GM23248 (cell line): ENCODE measurements at places on chromosomes 11 and 22. TPM values are rescaled to one million over a fixed set of nuclear protein-coding genes. Genes with fewer than 3 reads are reported as not detected.

The ADAMTS15 gene
- total RNA-seq: 0.97 and 1.3 TPM in 2 replicates

The MEI1 gene
- 2.2 and 3.7 TPM in 2 replicates for total RNA-seq

The SEZ6L gene
- under 0.01 TPM in 1 of 2 replicates, not detected in the other for total RNA-seq

The ATP5MG gene
- total RNA-seq: 32.3 and 79.4 TPM in 2 replicates

- DNase-seq: no peak
Observed at GRCh38 chr11:125192183-125192582, 27.6 kb downstream of the PKNOX2 start.

- no peak for DNase-seq
Observed at GRCh38 chr11:17389957-17390649, 1.6 kb upstream of the KCNJ11 start.

- DNase-seq: no peak
Observed at GRCh38 chr11:57421805-57422204, 5.1 kb downstream of the SLC43A3 start.

GRCh38 chr11:112884012-112884767 lies 77.0 kb upstream of the NCAM1 start:
- peak; percentile 27 for DNase-seq

DNA sequence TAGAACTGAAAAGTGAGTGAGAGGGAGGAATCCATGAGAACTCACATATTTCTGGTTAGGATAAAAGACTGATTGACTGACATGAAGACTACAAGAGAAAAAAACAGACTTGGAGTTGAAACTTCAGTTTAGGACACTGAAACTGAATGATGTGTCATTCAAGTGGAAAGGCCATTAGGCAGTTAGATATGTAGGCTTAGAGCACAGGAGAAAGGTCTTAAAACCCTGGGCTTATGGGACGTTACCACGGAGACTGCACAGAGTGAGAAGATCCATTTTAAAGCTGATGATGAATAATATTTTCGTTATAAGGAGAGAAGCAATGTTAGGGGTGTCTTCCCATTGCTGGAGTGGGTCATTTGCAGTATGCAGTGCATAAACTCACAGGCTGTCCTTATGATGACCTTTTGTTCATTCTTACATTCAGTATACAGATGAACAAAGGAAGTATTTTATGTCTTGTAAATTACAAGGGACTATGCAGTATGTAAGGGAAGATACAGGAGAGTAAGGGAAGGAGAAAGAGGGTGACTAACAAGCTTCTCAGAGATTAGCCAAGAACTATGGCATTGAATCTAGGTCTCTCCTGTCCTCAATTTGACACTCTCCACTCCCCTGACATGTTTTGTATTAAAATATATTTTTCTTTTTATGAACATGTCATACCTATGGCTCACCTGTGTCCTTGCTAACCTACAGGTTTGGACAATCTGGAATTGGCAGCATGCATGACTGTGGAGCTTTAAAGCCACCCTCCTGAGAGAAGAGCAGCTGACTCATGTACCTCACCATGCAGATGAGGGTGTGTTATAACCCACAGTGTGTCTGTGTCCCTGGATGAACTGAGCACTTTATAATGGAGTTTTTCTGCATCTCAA lies 63.7 kb downstream of the MAML2 start:
- peak; percentile 82 for DNase-seq

GRCh38 chr22:32628628-32629572 lies 154.3 kb downstream of the FBXO7 start:
- DNase-seq: peak; percentile 37

DNA sequence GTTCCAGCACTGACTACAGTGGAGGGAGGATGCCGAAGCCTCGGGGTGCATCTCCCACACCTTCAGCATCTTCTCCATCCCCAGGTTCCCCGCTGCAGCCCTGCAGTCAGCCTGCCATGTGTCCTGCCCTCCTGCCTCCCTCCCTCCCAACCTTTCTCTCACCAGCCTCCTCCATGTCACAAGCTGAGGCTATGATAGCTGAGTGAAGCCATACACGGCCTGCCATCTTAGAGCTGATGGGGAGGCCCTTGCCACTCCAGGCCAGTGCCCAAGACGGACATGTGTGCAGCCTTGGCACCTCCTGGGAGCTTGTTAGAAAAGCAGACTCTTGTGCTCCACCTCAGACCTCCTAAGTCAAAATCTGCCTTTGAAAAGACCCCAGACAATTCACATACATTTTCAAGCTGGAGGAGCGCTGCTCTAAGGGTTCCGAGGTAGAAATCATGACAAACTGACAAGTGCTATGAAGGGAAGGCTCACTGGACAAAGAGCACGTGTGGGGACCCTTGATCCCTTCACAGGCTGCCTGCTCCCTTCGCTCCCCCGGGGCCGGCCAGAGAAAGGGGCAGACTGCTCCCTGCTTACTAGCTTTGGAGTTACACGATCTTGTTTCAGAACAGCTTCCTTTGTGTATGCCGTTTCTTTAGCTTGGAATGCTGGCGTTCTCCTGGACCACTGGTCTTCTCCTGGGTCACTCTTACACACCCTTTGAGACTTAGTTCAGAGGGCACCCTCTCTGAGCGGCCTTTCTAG lies 123.9 kb downstream of the ST3GAL4 start:
- no peak for DNase-seq

DNA sequence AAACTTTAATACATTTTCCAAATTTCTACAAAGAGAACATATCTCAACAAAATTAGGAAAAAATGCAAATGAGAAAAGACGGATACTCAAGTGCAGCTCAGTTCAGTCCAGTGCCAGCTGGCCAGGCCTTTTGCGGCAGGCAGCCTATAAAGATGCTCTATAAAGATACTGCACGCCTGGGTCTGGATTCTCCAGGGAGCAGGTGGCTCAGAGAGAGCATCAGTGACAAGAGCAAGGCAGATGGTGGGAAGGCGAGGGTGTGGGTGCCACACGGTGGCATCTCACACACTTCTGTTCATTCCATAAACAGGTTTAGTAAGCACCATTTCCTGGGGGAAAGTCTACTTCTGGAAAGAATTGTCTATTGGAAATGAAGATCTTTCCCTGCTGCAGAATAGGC lies 18.1 kb upstream of the SCN3B start:
- no peak for DNase-seq

DNA sequence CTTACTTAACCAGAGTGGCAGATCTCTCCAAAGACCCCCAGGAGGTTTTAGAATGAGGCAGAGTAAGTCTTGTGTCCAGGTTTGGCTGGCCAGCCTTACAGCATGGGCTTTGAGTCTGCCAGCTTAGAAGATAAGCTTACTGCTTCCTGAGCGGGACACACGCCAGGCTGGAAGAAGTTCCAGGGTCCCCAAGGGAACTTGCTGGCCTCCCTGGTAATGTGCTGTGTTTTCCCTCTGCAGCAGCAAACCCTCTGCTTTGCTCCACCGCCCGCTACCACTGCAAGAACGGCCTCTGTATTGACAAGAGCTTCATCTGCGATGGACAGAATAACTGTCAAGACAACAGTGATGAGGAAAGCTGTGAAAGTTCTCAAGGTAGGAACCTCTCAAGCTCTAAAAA lies 154.2 kb downstream of the LDLRAD3 start:
- DNase-seq: no peak

- peak; percentile 72 for DNase-seq
Observed at GRCh38 chr11:33317662-33318061, 60.5 kb downstream of the HIPK3 start.

DNA sequence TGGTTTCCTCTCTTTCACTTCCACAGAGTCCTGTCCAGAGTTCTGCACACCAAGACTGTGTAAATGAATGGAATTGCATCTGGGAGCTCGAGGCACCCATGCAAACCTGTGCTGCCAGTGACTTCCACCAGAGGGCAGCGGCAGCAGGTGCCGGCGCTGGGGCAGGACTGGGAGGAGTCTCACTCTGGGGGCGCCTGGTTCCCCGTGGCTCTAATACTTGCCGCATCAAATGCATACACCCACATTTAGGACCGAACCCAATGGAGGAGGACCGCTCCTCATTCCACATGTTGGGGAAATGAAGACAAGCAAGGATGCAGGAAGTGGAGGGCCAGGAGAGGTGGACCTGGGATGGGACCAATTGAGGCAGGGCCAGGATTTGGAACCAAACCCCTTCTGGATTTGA lies 1.1 kb upstream of the CD6 start:
- DNase-seq: peak; percentile 69
